IMR-90 (cell line): ENCODE measurements at places on chromosomes 4 and X. TPM values are rescaled to one million over a fixed set of nuclear protein-coding genes. Genes with fewer than 3 reads are reported as not detected.

DNA sequence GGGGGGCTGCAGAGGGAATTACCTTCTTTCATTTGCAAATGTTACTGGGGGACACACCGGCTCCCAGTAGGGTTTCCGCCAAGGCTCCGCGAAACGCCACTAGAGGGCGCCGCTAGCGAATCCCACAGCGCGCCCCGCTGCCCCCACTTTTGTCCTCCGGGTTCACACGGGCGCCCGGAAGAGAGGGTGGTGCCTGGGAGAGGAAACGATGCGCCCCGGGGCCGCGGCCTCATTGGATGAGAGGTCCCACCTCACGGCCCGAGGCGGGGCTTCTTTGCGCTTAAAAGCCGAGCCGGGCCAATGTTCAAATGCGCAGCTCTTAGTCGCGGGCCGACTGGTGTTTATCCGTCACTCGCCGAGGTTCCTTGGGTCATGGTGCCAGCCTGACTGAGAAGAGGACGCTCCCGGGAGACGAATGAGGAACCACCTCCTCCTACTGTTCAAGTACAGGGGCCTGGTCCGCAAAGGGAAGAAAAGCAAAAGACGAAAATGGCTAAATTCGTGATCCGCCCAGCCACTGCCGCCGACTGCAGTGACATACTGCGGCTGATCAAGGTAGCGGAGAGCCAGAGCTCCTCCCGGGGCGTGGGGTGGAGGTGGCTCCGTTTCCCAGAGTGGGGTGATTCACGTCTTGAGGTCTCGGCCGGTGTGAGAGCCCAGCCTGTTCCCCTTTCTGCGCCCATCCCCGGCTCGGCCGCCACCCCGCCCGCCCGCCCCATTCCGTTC is at the start of gene SAT1:
Gene SAT1 (plus strand): TSS at position 311 of the 726 bp plus-strand sequence. CDS start 179 bp downstream, at position 490.
- no peaks in the 10 kb centered on the region; the same call in 1 of the 2 replicates for H3K4me1 ChIP-seq
- H3K27me3 ChIP-seq: no peaks in the 10 kb centered on the region
- H3K36me3 ChIP-seq: peaks cover 2% of the 10 kb centered on the region; the same call in 1 of the 2 replicates

DNA sequence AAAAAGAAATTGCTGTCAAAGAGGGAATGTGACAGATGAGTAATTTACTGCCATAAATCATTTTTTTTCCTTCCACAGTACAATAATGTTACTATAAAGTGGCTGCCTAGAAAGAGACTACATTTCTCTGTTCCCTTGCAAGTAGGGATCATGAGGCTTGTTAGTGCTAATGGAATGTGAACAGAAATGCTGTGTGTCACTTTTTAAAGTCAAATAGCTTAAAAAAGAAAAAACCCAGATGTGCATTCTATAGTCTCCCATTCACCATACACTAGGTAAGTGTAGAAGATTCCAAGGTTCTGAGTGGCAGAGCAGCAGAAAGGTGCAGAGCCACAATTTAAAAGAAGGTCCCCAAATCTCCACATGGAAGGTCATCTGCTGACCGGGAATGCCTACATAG is 328.4 kb downstream of the CAMK2D start:
- H3K4me3 ChIP-seq: no peak overlapping the region
- no peaks in the 10 kb centered on the region for H3K27me3 ChIP-seq
- no peak overlapping the region for H3K27ac ChIP-seq
- peaks cover 3% of the 10 kb centered on the region; the same call in 1 of the 2 replicates for H3K4me1 ChIP-seq
- no peaks in the 10 kb centered on the region for H3K36me3 ChIP-seq

GRCh38 chrX:124895947-124896346 is 423.7 kb upstream of the TEX13C start:
- H3K27ac ChIP-seq: no peak overlapping the region
- H3K27me3 ChIP-seq: no peaks in the 10 kb centered on the region
- H3K36me3 ChIP-seq: no peaks in the 10 kb centered on the region
- H3K4me1 ChIP-seq: no peaks in the 10 kb centered on the region

- no peak overlapping the region for H3K27ac ChIP-seq
- no peaks in the 10 kb centered on the region for H3K4me1 ChIP-seq
- no peak overlapping the region for H3K4me3 ChIP-seq
- H3K27me3 ChIP-seq: no peaks in the 10 kb centered on the region
- no peak for DNase-seq
Observed at GRCh38 chrX:103932133-103932532, 30.3 kb upstream of the TMSB15B start.

The RASGEF1B gene
- 0.09 TPM in 2 replicates for polyA plus RNA-seq
